ENCODE measurements at places on chromosomes 7 and 10. TPM values are rescaled to one million over a fixed set of nuclear protein-coding genes. Genes with fewer than 3 reads are reported as not detected.

Gene FAM131B
- total RNA-seq: 3.2 TPM

Gene NCF1
- total RNA-seq: not detected

Gene HECW1
- 3.6 TPM for total RNA-seq

Gene AGBL3
- total RNA-seq: 0.41 TPM

Gene DOCK4
- total RNA-seq: 7.6 TPM

Gene MMRN2
- total RNA-seq: 5.1 TPM

Gene APBB1IP
- total RNA-seq: 5.9 TPM

Gene PAOX
- 5.4 TPM for total RNA-seq

Gene MEOX2
- total RNA-seq: 13.0 TPM

Gene PAPOLB
- not detected for total RNA-seq

Gene EGFR
- total RNA-seq: 147 TPM

Gene HYAL4
- total RNA-seq: not detected

Gene MSS51
- 2.5 TPM for total RNA-seq

Gene ASB4
- total RNA-seq: not detected

Gene ADARB2
- not detected for total RNA-seq

Gene LRIT1
- total RNA-seq: not detected

Gene CALHM1
- not detected for total RNA-seq

Gene CALML5
- total RNA-seq: not detected

Gene INSYN2A
- total RNA-seq: 0.27 TPM

Gene H2BK1
- not detected for total RNA-seq

Gene SPDYE16
- total RNA-seq: 0.09 TPM

Gene CCDC136
- total RNA-seq: 9.9 TPM
